ENCODE measurements at places on chromosomes 12 and 14.

- DNase-seq, result no peak
These were observed 59.9 kb downstream of the TTLL5 start for GRCh38 chr14:75720842-75721498.

- DNase-seq, result no peak
These were observed 4.8 kb upstream of the NINJ2 start for GRCh38 chr12:668090-668481.

DNA sequence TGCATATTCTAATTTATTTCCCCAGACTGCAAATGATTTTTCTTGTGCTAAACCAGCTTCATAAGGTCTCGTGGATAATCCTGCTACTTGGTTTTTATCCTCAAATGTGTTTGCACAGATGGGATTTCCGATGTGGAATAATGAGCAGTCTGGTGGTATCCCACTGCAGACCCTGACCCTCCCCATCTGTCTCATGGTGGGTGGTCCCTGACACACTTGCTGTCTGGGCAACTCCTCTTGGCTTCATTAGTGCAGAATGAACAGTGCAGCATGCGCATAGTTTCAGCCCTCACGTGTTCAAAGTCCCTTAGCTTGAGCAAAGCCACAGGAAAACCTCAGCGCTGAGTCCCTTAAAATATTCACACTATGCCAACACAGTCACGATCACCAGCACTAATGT is 996.5 kb downstream of the AACS start:
- DNase-seq, result no peak

DNA sequence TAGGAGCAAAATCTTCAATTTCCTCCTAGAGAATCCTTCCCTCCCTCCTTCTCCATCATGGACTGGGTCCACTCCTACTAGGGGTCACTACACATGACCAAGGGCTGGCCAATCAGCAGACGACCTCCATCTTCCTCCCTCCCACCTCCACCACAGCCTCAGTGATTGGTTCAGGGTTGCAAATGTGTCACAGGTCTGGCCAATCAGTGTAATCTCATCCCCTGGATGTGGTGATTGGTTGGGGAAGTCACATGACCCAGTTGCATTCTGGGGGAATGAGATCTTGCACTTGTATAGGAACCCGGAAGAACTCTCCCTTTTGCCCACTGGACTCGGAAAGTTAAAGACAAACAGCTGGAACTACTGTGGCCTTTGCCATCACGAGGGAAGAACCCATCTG is 169.2 kb downstream of the PIWIL1 start:
- no peak for DNase-seq

DNA sequence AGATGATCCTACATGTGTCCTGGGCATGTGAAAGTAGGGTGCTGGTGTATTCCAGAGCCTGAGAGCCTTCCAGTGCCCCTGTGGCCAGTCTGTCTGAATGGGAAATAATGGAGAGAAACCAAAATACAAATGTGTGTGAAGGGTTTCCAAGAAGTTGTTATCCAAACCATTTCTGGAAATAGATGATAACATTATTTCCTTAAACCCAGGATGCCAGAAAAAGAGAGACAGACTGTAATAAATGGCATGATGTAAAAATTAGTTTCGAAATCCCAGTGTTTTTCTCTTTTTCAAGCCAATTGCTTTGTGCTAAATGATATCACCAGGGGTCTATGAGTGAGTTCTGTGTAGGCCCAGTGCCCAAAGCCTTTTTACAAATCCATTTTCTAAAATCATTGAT is 175.3 kb downstream of the PHLDA1 start:
- DNase-seq, result no peak

DNA sequence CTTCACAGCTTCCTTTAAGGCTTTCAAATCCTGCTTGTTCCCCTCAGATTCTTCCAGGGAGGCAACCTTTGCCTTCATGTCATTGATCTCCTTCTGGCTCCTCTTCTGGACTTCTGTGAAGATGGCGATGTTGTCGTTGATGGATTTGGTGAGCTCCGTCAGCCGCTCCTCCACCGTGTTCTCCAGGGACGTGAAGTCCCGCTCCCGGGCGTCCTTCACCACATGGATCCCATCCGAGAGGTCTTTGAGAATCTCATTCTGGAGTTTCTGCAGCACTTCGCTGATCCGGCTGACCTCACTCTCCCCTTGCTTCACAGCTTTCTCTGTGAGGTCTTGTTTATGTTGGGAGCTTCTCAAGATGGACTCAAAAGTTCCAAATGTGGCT is 7.9 kb downstream of the CKAP4 start:
- DNase-seq, result no peak

- no peak for DNase-seq
These were observed 61.5 kb upstream of the LRTM2 start for GRCh38 chr12:1758887-1759286.

DNA sequence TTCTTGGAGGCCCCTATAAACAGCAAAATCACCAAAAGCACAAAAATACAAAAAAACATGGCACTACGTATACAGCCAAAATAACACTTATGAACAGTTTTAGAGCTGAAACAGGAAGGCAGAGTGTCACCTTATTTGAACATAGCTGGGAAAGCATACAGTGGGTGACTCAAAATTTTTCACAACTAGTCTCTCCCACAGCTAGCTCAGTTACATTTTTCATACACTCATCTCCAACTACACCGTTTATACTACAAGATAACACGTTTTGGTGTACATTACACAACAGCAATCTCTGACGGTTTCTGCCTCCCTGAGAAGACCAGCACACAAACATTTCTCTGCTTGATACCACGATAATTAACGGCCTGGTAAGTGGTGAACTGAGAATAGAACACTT is 2.9 kb downstream of the RAD52 start:
- DNase-seq, result no peak

DNA sequence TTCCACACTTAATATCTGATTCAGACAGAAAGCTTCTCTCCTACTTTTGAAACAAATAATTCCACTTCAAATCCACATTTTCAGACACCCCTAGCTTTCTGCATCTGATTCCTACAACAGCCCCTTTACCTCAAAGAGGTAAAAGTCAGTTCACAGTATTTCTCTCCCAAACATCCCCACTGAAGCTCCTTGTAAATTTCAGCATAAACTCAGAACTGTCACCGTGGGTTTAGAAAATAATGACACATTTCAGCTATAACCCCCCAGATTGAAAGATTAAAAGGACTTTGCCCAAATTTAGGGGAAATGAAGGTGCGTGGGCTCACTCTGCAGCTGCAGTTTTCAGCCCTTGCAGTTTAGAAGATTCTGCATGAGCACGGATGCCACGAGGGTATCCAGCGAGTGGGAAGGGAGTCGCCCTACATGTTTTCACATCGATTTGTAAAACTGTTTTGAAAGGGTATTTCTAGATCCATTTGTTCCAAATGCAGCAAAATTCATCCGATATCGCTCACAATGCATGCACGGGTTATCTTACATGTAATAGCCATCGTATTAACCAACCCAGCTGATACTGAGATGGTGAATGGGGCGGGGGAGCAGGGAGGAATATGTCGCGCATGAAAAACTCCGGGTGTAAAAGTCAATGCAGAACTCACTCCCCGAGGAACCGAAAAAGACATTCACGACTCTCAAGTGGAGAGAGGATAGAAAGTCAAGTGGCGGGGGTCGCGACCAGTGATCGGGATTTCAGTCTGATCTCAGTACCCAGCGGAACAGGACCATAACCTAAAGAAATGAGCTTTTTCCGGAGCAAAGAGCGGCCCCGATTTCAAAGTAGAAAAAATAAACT is 5.0 kb upstream of the CCND2 start:
- no peak for DNase-seq

DNA sequence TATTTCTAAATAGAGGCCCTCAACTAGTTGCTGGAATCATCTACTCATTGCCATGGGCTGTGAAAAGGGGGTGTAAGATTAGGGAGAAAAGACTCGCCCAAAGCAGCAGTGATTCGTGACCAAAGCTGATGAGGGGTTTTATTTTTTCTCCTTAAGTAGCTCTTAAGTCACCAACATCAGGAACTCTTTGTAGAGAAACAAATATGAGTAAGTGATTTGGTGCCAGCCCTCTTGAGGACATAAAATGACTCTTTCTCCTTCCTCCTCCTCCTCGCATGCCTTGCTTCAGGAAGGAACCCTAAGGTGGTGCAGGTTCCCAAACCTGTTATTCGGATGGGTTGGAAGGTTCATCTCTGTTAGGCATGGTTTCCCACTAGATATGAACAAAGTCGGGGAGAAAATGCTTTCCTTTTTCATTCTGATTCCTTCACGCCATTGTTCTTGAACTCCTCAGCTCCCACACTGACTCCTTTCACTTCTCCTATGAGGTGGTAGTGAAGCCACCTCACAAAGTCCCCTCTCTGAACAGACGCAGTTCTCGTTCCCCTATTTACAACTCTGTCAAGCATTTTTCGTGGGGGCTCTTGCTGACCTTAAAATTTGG is 113.4 kb downstream of the ETV6 start:
- DNase-seq, result no peak

GRCh38 chr14:44030831-44031383 is 476.2 kb downstream of the FSCB start:
- no peak for DNase-seq

GRCh38 chr12:97148941-97149559 is 242.0 kb downstream of the NEDD1 start:
- peak; percentile 23 for DNase-seq

- DNase-seq, result no peak
These were observed 18.6 kb downstream of the HHIPL1 start for GRCh38 chr14:99663386-99664057.

- no peak for DNase-seq
These were observed 1231.4 kb downstream of the GALC start for GRCh38 chr14:86761611-86762010.

GRCh38 chr12:8860165-8860961 is 37.9 kb downstream of the A2ML1 start:
- DNase-seq, result no peak

DNA sequence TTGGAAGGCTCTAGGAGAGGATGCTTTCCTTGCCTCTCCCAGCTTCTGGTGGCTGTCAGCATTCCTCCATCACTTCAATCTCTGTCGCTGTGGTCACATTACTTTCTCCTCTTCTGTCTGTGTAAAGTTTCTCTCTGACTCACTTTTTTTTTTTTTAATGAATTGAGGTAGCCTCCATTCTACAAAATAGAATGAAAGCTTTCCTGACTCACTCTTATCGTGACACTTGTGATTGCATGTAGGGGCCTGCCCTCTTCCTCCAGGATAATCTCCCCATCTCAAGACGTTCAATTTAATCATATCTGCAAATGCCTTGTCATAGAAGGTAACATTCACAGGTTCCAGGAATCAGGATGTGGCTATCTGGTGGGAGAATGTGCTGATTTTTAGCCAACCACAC is 153.5 kb upstream of the HMGA2 start:
- no peak for DNase-seq

DNA sequence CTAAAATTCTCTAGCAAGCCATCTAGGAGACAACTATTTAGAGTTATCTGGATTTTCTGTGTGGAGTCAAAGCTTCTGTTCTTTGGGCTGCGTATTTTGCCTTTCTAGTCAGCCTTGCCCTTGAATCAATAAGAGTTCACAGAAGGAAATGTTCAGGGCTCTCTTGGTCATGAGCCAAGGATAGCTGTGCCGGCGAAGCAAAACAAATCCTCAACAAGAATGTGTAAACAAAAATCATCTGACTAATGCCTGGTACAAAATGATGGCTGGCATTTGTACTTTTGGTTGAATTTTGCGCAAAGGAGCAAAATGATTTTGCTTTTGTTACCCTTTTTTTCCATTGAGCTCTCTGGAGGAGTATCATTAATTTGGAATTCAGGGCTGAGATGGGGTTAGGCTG is 171.1 kb downstream of the DACT1 start:
- peak; percentile 76 for DNase-seq

GRCh38 chr12:10395390-10395998 is 5.7 kb upstream of the KLRK1 start:
- peak; percentile 91 for DNase-seq

DNA sequence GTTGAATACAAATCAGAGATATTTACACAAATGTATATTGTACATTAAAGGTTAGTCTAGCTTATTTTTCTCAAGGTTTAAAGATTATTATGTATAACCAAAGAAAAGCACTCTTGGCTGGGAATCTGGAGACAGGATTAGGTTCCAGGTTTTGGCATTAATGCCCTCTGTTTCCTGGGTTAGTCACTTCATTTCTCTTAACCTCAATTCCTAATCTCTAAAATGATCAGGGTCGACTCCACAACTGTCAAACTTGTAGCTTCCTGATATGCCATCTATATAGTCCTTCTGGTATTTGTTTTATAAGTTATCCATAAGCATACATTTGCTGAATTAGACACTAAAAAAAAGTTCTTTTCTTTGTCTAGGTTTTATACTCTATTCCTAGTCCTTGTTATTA is 2.6 kb downstream of the ITPR2 start:
- DNase-seq, result no peak

GRCh38 chr14:91654836-91655235 is 77.0 kb downstream of the CATSPERB start:
- DNase-seq, result no peak

GRCh38 chr14:89493406-89493805 is 76.4 kb upstream of the FOXN3 start:
- DNase-seq, result no peak

GRCh38 chr14:29220566-29220965 is 454.0 kb downstream of the FOXG1 start:
- no peak for DNase-seq

DNA sequence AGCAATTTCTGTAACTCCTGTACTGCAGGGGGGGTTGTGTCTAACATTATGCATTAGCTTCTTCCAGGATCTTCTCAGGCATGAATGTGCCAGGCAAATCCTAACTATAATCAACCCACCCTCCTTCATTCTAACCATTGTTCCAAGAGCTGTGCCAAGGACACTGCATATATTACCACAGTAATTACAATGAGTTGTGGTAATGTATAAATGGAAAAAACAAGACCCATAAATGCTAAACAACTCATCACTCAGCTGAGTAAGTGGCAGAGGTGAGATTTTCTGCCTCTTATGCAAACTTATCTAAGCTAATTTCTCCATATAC is 80.6 kb downstream of the PRKD1 start:
- DNase-seq, result no peak

- DNase-seq, result no peak
These were observed 188.7 kb downstream of the TTC8 start for GRCh38 chr14:89013098-89013504.

GRCh38 chr12:4153343-4153892 is 120.1 kb upstream of the CCND2 start:
- no peak for DNase-seq

- peak; percentile 71 for DNase-seq
These were observed 3.8 kb upstream of the PDE3A start for GRCh38 chr12:20364501-20364900.

DNA sequence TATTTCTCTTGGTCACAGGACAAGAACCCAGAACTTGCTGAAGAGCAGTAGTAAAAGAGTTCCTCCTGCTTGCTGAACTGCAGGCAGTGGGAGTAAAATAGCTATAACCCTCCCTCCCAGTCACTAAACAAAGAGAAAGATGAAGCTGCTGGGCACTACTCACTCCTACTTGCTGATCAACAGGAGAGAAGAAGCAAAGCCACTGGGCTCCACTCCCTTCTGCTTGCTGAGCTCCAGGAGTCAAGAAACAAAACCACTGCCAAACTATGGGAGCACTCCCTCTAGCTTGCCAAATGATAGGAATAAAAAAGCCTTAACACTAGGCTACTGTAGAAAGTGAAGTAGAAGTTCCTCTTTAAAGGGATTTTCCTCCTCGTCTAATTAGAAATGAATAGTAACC is 155.3 kb downstream of the RASSF9 start:
- no peak for DNase-seq

Data from NCI-H2029 (cell line).